Posterior vena cava (tissue), 2 donors: ENCODE measurements at places on chromosomes 5 and 9. TPM values are rescaled to one million over a fixed set of nuclear protein-coding genes. Genes with fewer than 3 reads are reported as not detected.

MRPL22 gene
- total RNA-seq: 40.9 TPM

ANKRD20A1 gene
- total RNA-seq: 2.0 TPM

FAM153A gene
- 3.4 TPM for total RNA-seq

SOWAHA gene
- total RNA-seq: not detected

ABLIM3 gene
- 31.4 TPM for total RNA-seq

INVS gene
- 19.5 TPM for total RNA-seq

PCDHA11 gene
- 0.14 TPM for total RNA-seq

TSSK1B gene
- total RNA-seq: not detected

PCDHB12 gene
- 3.6 TPM for total RNA-seq

PCDH1 gene
- total RNA-seq: 30.2 TPM

PRDM9 gene
- total RNA-seq: not detected

SLC36A1 gene
- 15.3 TPM for total RNA-seq

DNA sequence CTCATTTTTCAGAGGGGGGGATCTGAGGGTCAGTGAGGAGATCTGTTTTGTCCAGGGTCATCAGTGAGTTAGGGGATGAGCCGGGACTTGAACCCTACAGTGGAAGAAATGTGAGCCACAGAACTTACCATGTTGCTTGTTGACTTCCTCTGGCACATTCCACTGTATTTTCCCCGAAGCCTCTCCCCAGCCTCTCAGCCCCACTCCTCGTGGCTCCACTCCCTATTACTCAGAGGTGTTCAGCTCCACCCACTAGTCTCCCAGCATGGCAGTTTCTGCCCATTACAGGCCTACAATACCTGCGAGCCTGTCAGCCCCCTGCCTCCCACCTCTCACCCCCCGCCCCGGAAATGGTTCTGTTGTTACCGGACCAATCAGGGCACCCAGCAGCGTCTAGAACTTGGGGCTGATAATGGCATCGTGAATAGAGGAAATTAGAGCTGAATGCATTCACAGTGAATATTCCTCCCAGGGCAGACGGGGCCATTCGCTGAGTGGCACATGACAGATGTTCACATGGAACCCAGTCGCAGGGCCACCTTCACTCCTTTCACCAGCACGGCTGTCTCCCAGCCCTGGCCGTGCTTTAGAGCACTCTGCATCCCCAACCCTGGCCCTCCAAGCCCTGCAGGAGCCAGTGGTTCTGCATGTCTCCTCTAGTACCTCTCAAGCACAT is 81.6 kb downstream of the KCNIP1 start:
- no peak for DNase-seq

GRCh38 chr5:169223595-169223953 is 77.4 kb downstream of the SLIT3 start:
- DNase-seq: no peak

GRCh38 chr5:67617051-67617450 is 420.5 kb upstream of the CD180 start:
- DNase-seq: no peak

GRCh38 chr9:16830806-16831205 is 39.7 kb downstream of the BNC2 start:
- no peak for DNase-seq

DNA sequence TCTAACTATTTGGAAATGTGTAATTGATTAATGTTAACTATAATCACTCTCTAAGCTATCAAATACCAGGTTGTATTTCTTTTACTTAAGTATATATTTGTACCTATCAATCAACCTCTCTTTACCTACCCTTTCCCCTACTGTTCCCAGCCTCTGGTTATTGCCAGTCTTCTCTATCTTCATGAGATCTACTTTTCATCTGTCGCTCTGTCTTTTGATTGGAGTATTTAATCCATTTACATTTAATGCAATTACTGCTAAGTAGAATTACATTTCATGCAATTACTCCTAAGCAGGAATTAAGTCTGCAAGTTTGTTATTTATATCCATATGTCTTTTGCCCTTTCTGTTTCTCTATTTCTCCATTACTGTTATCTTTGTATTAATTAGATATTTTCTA is 148.1 kb downstream of the MAT2B start:
- DNase-seq: no peak

DNA sequence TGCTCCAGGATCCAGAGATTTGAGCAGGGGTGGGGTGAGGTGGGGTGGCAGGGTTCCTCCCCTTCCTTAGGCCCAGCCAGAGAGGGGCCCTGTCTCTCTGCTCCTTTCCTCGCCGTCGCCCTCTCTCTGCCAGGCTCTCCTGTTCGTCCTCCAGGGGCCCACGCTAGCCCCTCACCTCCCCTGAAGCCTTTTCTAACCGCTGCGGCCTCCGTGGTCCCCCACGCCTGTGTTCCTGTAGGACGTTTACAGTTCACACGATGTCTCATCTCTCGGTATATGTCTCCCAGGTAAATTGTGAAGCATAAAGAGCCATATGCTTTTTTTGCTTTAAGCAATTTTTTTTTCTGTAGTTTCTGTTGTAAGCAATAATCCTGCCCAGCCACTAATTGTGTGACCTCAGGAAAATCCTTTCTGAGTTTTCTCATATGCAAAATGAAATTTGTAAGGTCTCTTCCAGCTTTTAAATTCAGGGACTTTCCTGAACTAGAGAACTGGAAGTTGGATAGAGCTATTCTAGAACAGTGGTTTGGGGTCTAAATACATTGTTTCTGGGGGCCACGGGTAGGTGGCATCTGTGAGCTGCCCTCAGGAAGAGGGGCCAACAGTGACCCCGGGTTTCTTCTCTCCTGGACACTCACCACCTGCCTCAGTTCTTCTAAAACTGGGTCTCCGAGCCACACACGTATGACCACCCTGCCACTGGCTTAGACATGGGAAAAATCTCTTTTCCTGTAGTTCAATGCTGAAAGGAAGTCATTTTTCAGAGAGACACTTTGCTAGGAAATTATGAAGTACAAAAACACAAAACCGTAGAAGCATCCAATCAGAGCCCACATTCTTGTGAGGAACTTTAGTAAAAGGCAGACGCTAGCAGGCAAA is 50.2 kb upstream of the ZNF366 start:
- DNase-seq: no peak

GRCh38 chr9:92973700-92974099 is 26.4 kb downstream of the FGD3 start:
- DNase-seq: no peak

DNA sequence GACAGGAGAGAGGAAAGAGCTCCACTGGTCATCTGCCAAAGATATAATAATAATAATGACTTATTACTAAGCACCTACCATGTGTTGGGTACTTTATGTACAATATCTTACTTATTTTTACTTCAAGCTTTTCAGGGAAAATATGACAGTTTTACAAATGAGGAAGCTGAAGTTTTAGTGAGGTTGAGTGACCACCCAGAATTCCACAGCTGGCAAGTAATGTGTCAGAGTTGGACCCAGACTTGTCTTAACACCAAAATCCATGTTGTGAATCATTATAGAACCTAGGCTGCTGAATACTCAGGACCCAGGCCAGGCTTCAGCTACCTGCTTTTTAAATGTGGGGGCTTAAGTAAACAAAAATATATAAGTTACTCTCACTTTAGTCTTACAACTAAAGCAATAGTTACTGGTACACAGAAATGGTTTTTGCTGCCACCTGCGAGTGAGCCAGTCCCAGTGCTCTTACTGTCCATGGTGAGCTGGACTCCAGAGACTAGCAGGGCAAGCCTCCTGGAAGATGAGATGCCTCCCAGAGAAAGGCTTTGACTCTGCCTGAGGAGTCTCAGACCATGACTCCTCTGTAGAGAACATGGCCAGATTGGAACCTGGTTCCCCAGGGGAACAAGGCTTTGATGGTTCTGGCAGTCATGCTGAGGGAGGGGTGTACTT is 29.9 kb downstream of the RUSC2 start:
- no peak for DNase-seq

GRCh38 chr5:569868-570361 is 42.2 kb upstream of the CEP72 start:
- peak; percentile 72 for DNase-seq

DNA sequence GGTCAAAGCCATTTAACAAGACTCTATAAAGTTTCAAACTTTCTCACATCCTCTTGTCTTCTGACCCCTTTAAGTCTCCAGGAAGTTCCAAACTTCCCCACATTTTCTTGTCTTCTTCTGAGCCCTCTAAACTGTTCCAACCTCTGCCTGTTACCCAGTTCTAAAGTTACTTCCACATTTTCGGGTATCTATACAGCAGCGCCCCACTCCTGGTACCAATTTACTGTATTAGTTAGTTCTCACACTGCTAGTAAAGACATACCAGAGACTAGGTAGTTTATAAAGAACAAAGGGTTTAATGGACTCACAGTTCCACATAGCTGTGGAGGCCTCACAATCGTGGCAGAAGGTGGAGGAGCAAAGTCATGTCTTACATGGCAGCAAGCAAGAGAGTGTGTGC is 23.3 kb upstream of the PRLR start:
- DNase-seq: no peak
